Jurkat, Clone E6-1 (cell line): ENCODE measurements at places on chromosomes 2 and 18.
A peak's percentile ranks its signal among the peaks of the same experiment; 100 is the strongest.

- DNase-seq = no peak
Measured at GRCh38 chr2:121860033-121860757, 104.7 kb downstream of the TSN start.

GRCh38 chr2:229273723-229274338 lies 2.7 kb upstream of the PID1 start:
- peak; percentile 15 for DNase-seq

DNA sequence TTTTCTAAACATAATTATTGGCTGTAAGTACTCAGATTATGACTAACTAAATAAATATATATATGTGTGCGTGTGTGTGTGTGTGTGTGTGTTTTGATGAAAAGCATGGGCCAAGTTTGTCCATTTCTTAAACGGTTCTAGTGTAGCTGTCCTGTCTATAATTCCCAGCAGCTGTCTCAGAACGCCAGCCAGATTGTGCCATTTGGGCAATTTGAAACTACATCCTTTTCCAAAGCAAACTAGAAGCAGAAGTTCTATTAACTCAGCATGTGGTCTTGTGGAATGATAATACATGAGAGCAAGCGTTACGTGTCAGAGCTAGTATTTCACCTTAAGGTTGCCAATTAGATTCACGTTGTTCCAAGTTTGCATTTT lies 1.7 kb downstream of the ARHGAP28 start:
- no peak for DNase-seq

DNA sequence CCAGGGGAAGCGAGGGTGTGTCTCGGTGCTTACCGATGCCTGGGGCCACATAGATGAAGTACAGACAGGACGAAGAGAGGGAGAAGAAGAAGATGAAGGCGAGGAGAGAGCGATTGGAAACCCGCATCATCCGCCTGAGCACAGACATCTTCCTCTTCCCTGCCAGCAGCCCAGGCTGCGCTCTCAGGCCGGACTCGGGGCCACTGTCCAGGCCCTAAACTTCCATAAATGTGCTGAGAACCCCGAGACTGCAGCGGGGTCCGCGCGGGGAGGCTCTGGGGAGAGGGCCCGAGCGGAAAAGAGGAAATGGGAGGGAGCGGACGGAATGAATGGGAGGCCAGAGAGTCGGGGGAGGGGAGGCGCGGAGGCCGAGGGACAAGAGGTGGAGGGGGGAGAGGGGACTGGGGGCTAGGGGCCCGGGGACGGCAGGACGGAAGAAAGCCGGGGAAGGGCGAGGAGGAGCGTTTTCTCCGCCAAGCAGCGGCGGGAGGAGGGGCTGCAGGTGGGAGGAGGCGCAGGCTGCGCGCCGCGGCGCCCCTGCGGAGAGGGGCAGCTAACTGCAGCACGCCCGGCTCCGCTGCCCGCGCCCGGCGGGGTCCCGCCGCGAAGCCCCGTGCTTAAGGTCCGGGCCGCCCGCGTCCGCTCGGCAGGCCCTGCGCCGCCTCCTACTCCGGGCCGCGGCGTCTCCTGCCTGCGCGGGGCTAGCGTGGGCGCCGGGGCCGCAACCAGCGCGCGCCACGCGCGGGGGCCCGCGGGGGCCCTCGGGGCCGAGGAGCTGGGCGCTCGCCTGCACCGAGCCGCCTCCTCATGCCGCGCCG lies at the start of gene B4GALT6:
Gene B4GALT6 (minus strand): TSS at position 303 of the 818 bp plus-strand sequence. CDS start 155 bp downstream, at position 148.
- peak; percentile 50 for DNase-seq

GRCh38 chr2:28333606-28334526 lies 58.8 kb upstream of the FOSL2 start:
- no peak for DNase-seq

DNA sequence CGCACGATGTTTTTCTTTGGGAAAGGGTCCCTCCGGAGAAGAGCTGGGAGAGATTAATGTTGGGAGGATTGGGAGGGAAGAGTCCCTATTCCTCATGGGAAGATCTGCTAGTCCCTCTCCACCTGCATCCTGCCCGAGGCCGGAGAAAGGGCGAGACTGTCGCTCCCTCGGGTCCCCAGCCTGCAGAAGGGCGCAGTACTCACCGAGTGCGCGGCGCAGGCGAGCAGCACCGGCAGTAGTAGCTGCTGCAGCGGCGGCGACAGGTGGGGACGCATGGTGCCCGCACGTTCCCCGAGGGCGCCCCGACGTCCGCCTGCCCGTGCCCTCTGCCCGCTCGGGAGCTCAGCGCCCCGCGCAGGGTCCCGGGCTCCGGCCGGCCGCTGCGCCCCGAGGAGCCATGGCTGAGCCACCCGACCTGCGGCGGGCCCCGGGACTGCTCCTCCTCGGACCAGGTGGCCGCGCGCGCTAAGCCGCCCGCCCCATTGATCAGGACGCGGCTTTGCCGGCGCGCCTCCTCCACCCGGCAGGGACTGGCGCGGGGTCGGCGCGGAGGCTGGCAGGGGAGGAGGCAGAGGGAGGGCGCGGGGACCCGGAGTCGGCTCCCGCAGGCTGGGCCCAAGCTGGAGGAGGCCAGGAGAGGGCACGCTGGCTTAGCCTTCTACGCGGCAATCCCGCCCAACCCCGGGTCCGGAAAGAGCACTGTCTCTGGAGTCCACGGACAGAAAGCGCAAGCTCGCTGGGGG lies at the start of gene SCTR:
Gene SCTR (minus strand): TSS at position 532 of the 743 bp plus-strand sequence. CDS start 257 bp downstream, at position 275.
- DNase-seq = no peak

GRCh38 chr2:233256048-233256447 lies 4.6 kb downstream of the ATG16L1 start:
- DNase-seq = no peak

DNA sequence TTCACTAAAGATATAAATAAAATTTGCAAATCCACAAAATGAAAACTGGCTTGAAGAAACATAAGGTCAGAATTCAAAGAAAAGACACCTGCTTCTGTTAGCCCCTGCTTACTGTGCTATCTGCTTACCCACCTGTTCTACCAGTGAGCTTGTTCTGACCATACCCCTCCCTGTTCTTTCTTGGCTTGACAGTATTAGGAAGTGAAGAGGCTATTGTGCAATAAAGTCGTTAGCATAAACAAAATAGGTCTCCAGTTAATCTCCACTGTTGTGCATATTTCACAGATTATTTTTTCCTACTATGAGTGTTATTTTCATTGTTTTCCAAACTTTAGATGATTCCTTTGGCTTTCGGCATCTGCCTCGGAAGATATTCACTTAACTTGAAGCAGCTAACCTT lies 322.1 kb downstream of the CCDC85A start:
- DNase-seq = no peak

DNA sequence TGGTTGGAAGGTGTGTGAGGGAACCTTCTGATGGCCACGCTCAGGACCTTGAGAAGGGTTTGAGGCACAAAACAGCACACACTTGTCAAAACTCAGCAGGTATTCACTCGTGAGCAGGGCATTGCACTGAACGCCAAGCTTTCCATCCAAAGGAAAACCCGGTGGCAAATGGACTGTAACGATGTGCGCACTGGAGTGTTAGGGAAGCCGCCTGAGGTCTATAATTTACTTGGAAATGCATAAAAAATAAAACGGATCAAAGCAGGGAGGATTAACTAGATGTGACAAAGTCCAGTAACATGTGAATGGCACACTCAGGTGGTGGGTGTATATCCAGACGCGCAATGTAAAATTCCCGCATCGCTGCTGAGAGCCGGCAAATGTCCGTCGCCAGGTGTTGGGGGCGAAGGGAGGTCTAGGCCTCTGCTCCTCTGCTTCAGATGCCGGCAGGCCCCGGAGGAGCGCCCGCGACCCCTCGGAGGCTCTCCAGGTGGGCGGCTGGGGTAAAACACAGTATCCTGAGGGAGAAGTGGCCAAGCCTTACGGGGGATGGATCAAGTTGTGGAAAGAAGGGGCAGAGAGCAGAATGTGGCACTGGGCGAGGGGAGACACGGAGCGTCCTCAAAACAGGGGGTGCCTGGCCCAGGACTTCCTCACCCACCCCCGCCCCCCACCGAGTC lies 15.3 kb downstream of the HES6 start:
- DNase-seq = no peak
